ENCODE measurements at places on chromosomes 7 and 10.

- DNase-seq, result no peak
Observed at GRCh38 chr10:131061216-131061615, 250.3 kb downstream of the TCERG1L start.

GRCh38 chr10:31646519-31646918, 282.1 kb downstream of the ARHGAP12 start:
- DNase-seq, result no peak

DNA sequence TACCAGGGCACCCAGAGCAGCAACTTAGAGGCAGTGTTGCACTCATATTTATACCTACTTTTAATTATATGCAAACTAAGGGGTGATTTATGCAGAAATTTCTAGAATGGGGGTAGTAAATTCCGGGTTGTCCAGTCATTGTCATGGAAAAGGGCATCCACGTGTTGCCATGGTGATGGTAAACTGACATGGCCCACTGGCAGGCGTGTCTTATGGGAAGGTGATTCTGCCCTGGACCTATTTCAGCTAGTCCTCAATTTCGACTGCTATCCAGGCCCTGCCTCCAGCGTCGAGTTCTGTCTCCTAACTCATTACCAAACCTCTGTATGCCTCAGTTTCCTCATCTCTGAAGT, 12.8 kb downstream of the SNX8 start:
- no peak for DNase-seq

DNA sequence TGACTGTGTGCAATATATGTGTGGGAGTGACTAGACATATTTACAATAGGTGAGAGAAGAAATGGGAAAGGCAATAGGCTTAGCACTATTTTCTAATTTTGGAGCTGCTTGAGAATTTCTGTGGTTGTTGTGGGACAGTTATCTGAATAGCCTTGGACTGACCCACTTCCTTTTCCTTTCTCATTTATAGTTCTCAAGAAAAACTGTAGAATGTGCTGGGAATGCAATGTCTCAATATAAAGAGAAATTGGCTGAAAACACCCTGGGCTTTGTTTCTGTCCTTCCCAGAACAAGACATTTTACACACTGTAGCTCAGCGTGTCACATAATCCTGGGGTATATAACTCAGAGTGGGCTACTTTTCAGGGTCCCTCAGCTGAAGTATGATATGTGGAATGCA, 153.0 kb upstream of the RHOBTB1 start:
- no peak for DNase-seq

GRCh38 chr7:25615593-25615992, 387.3 kb upstream of the NPVF start:
- DNase-seq, result no peak

DNA sequence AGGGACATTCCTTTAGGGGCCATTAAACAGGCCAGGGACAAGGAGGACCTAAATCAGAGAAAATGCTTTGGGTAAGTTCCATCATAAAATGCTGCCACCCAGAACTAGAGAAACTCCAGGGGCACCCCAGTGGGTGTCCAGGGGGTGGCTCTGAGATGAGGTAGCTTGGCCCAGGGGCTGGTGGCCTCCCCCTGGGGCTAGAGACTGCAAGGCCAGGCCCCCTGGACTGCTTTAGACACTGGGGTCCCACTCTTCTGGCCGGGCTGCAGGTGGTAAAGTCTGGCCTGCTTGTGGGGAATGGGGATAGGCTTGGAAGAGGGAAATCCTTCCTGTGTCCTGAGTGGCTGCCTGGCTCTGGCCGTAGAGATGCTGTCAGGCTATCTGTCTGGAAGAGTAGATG, 169.6 kb upstream of the PODXL start:
- DNase-seq, result no peak

DNA sequence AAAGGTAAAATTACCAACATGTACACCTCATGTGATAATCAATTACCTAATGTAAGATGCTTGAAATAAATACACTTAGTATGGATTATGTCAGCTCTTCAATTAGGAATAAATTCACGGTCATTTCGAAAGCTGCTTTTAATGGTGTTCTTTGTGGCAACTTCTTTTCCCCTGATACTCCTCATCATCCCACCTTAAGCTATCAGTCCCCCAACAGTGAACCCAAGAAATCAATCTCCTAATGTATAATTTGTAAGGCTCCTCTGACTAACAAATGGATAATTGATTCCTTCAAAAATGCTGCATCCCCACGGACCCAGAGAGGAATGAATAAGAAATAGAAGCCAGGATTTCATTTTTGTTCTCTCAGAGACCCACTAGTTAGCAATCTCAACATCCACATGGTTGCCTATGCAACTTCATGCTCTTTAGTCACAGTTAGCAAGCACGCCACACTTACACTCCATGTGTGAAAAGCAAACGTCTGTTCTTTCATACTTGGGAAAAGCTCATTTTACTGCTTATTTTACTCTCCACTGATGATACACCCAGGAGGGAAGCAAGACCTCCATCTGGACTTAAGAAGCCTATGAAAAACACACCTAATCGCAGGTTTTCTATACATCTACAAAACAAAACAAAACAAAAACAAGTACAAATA, 70.1 kb downstream of the VPS41 start:
- no peak for DNase-seq

DNA sequence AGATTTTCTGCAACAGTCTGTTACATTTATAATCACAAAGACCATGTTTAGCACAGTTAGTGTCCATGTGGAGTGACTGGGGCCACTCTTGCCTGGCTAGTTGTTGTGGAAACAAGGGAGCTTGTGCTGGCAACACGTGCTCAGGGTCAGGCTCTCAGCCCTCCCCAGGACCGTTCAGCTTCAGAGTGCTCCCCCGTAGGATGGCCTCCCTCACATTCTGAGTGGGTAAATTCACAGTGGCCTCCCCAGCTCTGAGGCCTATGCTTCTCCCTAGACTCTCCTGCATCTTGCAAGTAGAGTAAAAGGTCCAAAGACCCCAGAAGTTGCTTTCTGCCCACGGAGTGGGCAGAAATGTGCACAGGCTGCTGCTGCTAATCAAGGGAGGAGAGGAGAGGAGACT, 122.3 kb downstream of the ADCY1 start:
- no peak for DNase-seq

GRCh38 chr7:71132127-71132376, at the start of gene GALNT17:
TSS of gene GALNT17 (plus strand) at chr7:71132144.
- no peak for DNase-seq

GRCh38 chr10:94320285-94320914, 42.3 kb downstream of the NOC3L start:
- peak; percentile 78 for DNase-seq

- DNase-seq, result no peak
Observed at GRCh38 chr7:12137283-12137682, 73.8 kb upstream of the TMEM106B start.

All from Karpas-422 (cell line).